Midbrain (tissue), 1 donor: ENCODE measurements at places on chromosomes 2 and 18.

DNA sequence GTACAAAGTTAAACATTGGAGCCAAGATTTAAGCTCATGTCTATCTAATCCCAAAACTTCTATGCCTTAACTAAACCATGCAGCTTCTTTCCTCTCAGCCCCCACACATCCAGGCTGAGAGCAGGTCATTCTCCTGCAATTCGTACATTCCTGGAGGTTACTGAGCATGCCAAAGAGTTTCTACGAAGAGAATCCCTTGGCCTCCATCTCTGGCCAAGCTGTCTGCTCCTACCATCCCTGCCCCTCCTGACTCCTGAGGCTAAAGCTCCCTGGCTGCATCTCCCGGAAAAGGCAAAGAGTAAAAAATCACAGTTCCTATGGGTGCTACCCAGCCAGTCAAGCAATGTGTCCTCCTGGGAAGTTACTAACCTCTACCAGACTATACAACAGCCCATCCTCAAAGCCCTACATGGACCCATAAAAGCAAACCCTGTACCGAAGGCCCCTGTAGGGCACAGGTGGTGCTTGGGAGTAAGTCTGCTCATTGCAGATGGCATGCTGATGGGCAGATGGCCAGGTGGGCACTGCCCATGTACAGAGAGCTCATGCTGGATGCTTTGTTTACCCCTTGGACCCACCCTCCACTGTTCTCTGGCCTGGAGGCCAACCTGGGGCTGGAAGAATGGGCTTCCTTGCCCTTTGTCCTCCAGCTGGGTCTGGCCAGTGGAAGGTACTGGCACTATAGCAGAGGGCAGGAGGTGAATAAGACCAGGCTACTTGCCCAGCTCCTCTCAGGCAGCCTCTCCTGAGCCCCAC lies 99.5 kb downstream of the TTC32 start:
- DNase-seq: no peak

GRCh38 chr18:24817150-24817549 lies 356.7 kb downstream of the HRH4 start:
- no peak for DNase-seq

- DNase-seq: peak; percentile 1
Measured at GRCh38 chr2:38496927-38497669, 105.6 kb downstream of the HNRNPLL start.

DNA sequence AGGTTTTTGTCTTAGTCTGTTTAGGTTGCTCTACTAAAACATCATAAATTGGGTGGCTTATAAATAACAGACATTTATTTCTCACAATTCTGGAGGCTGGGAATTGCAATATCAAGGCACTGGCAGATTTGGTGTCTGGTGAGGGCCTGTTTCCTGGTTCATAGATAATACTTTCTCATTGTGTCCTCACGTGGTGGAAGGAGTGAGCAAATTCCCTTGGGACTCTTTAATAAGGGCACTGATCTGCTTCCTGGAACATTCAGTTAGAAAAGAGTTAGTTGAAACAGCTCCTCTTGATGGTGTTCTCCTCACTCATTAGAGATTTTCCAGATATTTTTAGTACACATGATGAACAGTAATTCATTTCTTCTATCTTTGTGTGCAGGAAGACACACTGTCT lies 22.3 kb downstream of the COL4A3 start:
- DNase-seq: no peak

DNA sequence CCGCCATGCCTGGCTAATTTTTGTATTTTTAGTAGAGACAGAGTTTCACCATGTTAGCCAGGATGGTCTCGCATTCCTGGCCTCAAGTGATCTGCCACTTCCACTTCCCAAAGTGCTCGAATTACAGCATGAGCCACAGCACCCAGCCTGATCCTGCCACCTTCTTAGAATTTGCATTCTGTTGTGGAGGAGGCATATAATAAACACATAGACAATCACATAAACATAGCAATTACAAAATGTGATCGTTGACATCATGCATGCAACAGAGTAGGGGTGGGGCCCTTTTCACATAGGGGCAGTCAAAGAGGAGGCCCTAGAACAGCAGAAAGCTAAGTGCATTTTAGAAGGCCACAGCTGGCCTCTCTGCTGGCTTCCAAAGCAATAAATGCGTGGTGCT lies 39.9 kb upstream of the TSPYL6 start:
- no peak for DNase-seq

DNA sequence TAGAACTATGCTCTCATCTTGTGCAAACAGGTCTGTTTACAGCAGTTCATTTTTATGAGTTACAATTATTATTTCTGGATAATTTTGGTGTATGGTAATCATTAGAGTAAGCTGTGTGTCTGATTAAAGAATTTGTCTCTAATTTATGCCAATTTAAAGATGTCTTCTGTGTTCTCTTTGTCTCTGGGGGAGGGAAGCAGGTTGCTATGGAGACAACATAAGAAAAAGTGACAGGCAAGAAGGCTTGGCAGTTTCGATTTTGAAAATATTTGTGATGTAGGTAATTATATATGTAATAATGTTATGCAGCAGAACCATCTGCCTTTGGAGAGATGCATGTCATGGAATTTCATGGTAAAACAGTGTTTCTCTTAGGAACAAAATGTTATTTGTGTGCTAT lies 78.2 kb downstream of the SH3RF3 start:
- DNase-seq: no peak
